ENCODE measurements at places on chromosomes 12 and 14.

GRCh38 chr12:111454716-111455447, 49.2 kb downstream of the SH2B3 start:
- DNase-seq = no peak

DNA sequence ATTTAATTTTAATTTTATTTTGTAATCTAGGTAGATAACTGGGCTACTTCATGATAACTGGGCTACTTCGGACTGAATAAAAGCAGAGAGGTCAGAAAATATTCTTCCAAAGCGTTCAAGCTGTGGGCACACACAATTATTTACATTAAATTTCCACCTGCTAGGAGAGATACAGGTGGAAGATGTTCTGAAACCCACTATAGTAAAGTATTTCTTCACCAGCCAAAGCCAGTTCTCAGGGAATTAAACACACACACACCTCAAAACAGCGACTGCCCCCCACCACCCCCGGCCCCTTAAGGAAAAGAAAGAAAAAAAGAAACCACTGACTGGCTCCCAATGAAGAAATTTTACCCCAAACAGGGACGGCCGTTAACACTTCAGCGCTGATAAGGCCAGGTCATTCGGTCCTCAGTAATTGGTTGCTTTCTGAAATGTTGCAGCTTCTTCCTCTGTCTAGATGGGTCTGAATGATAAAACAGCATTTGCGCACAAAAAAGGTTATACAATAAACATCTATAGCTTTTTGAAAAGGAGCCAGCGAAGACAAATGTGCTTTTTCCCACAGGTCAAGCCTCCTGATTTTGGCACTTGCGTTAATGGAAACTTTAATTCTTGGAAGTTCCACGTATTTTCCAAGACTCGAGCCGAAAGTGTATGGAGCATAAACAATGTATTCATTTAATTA, 771 bp upstream of the KCNJ8 start:
- DNase-seq = no peak

DNA sequence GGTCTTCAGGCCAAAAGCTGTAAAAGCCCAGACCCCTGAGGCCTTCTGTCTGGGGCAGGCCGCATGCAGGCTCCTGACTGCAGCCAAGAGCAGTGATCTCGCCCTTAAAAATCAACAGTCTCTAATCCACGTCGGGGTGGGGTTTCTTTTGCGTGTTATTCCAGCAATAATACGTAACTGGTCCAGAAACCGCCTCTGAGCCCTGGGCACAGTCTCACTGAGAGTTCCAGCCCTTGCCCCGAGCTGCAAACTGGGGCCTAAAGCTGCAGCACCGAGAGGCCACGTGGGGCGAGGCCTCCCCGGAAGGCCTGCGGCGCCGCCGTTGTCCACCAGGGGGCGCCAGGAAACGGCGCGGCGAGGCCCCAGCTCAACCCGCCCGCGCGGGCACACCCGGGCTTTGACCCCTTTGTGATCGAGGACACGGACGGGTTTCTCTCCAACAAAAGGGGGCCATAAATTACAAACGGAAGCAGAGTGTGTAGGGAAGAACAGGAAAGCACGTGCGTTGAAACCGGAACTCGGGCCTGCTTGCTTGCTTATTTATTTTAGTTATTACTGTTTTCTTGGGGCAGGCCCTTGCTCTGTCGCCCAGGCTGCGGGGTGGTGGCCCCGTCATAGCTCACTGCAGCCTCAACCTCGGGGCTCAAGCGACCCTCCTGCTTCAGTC, 87.2 kb downstream of the NINJ2 start:
- DNase-seq = peak; percentile 79

- DNase-seq = no peak
Measured at GRCh38 chr12:67315661-67316060, 46.5 kb downstream of the CAND1 start.

- peak; percentile 73 for DNase-seq
Measured at GRCh38 chr12:123916729-123917128, 55.9 kb downstream of the CCDC92 start.

DNA sequence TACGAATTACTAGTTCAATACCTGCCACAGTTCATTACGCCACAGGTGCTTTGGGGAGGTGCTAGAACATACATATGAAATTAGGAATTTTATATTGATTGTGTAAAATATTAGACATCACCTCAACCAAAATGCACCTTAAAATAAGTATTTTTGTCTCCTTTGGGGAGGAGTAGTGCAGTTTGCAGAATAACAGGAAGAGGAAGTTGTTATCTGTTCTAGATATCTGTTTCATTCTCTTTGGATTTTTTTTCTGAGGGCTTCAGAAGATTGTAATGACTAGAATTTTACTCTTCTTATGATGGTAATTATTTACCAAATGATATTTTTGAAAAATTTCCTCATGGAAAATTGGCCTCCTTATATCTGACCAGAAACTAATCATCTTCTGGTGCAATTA, 9.9 kb upstream of the GYS2 start:
- DNase-seq = no peak
